Activated T-helper 1 cell treated with Interleukin-2 at 50 U/mL for 16 hours (primary cell): ENCODE measurements at places on chromosomes 13 and 19.

DNA sequence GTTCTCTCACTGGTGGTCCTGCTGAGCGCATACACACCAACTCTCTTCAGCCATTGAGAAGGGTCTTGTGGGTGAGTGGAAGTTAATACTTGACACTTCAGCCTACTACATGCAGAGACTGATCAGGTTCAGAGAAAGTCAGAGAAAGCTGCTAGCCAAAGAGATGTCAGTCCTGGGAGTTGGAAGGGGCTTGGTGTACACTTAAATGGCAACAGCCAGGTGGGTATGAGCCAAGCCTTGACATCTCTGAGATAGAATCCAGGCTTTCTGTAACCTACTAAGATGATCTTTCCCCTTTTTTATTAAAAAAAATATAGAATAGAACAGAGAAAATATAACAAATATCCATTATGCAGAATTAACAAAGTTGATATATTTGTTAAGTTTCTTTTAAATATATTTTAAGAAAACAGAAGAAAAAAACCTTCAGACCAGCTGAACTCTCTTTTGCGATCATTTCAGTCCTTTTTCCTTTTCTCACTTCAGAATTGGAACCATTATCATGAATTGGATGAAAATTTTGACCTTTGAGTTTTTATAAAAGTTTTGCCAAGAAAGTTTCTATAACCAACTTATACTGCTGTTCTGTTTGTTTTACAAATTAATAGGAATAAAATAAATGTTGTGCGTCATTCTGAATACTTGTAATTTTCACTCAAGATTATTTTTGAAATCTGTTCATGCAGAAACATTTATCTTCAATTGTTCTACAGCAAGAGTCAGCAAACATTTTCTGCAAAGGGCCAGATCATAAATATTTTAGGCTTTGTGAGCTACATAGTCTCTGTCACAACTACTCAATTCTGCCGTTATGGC lies 153.0 kb downstream of the RFC3 start:
- DNase-seq, result no peak

DNA sequence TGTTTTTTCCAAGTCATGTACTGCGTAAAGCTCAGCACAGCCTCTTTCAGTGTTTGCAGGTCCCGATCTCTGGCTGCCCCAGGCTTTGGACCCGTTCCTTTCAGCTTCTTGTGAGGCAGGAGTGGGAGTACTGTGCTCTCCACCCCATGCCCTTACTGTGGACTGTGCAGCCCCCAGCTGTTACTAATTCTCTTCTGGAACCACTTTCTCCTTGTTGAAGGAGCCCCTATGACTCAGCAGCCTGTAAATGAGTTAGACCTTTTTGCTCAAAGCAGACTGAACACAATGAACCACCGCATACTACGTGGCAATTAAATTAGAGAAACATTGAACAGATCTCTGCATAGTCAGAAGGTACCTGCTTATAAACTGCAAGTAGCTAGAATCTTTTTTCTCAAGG lies 39.0 kb downstream of the SERTM1 start:
- no peak for DNase-seq

GRCh38 chr19:42247640-42248199 lies 5.3 kb upstream of the GSK3A start:
- DNase-seq, result no peak

GRCh38 chr19:16377521-16377920 lies 52.9 kb downstream of the KLF2 start:
- DNase-seq, result no peak

GRCh38 chr13:112647256-112647655 lies 42.6 kb upstream of the ATP11A start:
- DNase-seq, result no peak

GRCh38 chr13:20239748-20240147 lies 7.6 kb upstream of the GJB6 start:
- no peak for DNase-seq

DNA sequence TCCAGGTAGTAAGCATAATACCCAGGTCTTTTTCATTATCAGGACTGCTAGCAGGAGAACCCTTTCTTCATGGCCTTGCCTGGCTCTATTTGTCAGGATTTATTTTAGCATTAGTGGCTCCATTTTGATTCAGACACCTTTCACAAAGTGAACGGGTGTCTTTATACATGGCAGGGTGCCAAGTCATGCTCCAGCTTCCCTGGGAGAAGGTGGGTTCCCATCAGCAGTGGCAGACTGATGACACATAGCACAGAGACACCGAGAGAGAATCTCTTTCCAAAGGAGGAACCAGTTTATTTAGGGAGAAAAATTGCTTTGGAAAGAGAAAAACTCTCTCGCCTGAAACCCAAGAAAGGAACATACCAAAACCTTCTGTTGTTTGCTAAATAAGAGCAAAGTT lies 135.3 kb upstream of the TMTC4 start:
- DNase-seq, result no peak

DNA sequence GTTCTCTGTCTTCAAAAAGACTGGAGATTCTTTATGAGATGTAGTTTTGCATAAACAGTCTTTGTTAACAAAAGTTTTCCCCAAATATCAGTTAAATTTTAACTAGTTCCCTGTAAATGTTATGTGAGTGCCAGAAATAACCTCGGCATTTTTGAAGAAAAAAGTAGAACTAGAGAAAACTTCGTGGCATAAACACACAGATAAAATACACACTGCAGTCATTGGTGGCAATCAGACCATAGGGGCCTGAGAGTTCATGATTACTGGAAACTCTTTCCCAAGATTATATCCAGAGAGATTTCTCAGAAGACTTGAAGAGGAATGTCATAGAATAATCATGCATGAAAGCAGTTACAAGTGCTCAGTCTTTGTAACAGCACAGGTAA lies 190.0 kb downstream of the MZT1 start:
- DNase-seq, result no peak

GRCh38 chr19:7699417-7700401 lies 2.2 kb downstream of the FCER2 start:
- DNase-seq, result no peak

DNA sequence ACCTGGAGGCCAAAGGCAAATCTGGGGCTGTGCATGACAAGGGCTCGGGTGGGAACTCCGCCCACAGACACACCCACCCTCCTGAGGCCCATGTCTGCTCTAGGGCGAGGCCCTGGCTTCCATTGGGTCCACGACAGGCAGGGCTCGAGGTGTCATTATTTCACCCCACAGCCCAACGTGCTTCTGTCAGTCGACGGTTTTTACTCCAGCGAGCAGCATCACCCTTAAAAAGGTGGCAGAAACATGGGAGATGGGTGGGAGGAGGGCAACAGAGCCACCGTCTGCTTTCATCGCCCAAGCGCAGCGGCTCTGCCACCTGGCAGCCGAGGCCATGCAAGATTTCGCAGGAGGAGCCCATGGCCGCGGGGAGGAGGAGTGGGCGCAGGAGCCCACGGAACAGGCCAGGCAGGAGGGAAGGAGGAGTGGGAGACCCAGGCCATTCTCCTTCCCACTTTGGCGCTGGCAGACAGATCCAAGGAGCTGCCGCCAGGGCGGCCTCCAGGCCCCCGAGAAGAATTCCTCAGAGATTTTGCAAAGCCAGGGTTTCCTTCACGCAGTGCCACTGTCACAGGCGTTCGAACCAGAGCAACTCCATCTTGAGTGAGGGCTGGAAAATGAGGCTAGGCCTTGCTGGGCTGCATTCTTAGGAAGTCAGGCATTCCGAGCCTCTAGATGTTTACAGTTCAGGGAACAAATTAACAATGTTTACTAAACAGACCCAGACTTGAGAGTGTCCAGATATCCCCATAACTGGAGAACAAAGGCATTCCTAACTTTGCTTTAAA lies 49.3 kb upstream of the TUBGCP3 start:
- no peak for DNase-seq

- no peak for DNase-seq
Observed at GRCh38 chr13:40191186-40191980, 475.1 kb downstream of the FOXO1 start.

DNA sequence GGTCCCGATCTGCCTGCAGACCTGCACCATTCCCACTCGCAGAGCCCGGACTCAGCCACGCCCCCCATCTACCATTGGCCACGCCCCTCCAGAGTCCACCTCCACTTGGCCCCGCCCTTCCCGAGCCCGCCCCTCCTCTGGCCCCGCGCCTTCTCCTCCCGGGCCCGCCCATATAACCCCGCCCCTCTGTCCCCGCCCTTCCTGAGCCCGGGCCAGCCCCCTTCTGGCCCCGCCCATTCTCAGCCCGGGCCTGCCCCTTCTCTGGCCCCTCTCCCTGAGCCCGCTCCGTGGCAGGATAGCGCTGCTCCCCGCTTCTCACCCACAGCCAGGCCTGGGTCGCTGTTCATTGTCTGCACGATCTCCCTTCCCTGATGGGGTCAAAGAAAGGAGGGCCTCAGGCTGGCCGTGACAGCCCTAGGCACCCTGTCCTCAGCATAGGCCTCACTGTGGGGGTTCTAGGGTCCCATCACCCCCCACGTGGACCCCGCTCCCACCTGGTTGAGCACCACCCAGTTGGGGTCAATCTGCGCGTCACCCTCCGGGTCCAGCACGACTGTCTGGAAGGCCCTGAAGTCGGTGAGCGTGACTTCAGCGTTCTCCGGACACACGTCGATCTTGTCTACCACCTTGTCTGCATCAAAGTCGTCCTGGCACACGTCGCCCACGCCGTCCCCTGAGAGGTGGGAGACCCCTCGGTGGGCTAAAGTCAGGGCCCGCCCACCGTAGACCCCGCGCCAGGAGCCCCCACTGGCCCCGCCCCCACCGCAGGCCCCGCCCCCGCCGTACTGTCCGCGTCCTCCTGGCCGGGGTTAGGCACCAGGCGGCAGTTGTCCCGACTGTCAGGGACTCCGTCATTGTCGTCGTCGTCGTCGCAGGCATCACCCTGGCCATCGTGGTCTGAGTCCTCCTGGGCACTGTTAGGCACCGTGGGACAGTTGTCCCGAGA lies 5.7 kb downstream of the COMP start:
- DNase-seq, result peak; percentile 30

DNA sequence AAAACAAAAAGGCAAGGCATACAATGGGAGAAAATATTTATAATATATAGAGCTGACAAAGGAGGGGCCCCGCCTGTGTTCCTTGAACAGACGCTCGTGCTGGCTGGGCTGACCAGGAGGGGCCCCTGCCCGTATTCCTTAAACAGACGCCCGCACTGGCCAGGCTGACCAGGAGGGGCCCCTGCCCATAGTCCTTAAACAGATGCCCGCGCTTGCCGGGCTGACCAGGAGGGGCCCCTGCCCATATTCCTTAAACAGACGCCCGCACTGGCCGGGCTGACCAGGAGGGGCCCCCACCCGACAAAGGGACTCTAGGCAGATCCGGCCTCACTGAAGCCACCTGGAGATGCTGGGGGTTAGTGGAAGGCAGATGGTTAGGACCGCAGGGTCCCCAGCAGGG lies 9.3 kb downstream of the ADPRHL1 start:
- no peak for DNase-seq

DNA sequence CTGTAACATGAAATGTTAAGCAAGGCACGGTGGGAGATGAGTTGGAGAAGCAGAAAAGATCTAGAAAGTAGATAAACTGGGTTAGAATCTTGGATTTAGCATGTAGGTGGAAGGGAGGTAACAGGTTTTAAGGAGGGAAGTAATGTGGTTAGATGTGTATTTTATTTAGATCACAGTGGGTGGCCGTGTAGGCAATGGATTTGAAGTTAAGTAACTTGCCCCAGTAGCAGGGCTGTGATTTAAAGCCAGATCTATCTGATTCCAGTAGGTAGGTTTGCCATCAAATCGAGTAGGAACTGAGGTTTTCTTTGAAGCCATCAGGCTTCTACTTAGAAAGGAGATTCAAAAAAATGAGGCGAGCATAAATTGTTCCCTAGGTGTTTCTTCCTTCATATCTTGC lies 50.6 kb upstream of the IL17D start:
- DNase-seq, result no peak

DNA sequence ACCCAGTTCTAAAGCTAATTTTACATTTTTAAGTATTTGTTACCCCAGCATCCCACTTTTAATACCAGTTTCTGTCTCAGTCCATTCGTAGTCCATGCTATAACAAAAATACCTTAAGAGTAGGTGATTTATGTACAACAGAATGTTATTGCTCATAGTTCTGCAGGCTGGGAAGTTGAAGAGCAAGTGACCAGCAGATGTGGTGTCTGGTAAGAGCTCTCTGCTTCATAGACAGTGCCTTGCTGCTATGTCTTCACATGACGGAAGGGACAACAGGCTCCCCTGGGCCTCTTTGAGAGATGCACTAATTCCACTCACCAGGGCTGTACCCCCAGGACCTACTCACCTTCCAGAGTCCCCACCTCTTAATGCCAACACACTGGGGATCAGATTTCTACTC lies 96.6 kb downstream of the COL4A2 start:
- DNase-seq, result no peak

GRCh38 chr13:23350009-23350408 lies 83.5 kb downstream of the SACS start:
- DNase-seq, result no peak

GRCh38 chr13:67225252-67226159 lies 4.6 kb downstream of the PCDH9 start:
- DNase-seq, result no peak
